ENCODE measurements at places on chromosomes 6 and 20.

- peak; percentile 16 for DNase-seq
Measured at GRCh38 chr6:127851197-127851596, 49.7 kb downstream of the THEMIS start.

- DNase-seq: no peak
Measured at GRCh38 chr6:39850736-39851297, 58.6 kb downstream of the DAAM2 start.

DNA sequence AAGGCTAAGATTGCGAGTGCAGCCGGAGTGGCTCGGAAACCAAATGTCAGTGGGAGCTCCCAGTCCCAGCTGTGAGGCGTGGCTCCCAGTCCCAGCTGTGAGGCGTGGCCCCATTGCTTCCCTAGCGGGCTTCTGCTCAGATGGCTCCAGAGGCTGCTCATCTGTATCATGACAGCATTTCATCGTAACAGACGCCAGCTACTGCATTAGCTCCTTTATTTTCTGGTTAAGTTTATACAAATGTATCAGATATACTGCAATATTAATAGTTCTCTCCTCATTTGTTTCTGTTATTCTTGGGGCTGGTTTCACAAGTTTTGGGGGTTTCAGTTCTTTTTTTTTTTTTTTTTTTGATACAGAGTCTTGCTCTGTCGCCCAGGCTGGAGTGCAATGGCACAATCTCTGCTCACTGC, 34.7 kb upstream of the TBXT start:
- no peak for DNase-seq

DNA sequence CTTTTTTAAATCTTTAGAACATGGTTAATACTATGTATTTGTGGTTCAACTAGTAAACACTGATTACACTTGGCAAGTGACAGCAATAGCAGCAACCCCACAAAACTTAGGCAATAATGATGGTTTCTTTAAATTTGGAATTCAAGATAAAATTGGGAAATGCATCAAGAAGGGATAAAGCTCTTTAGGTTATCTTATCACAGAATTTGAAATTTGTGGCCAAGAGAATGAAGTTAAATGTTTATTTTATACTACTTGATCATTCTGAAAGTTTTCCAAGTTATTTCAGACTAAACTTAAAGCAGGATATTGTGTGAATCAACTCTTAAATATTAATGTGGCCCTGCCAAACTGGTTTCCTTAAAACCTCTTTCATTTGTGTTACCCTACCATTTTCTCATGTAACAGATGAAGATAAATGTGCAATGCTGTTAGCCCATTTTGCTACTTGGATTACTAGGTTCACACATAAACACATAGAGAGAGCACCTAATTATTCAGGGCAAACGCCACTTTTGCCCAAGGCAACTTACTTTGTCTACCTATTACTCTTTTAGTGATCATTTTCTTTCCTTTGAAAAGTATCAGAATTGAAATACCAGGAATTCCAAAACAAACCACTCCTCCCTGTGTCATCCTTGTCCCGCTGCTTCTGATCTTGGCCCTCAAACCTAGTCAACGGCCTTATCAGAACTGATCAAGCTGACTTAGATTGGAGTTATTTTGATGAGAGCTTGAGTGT, 186.7 kb upstream of the TENT5A start:
- peak; percentile 53 for DNase-seq

GRCh38 chr6:156502969-156503504, 274.1 kb upstream of the ARID1B start:
- no peak for DNase-seq

DNA sequence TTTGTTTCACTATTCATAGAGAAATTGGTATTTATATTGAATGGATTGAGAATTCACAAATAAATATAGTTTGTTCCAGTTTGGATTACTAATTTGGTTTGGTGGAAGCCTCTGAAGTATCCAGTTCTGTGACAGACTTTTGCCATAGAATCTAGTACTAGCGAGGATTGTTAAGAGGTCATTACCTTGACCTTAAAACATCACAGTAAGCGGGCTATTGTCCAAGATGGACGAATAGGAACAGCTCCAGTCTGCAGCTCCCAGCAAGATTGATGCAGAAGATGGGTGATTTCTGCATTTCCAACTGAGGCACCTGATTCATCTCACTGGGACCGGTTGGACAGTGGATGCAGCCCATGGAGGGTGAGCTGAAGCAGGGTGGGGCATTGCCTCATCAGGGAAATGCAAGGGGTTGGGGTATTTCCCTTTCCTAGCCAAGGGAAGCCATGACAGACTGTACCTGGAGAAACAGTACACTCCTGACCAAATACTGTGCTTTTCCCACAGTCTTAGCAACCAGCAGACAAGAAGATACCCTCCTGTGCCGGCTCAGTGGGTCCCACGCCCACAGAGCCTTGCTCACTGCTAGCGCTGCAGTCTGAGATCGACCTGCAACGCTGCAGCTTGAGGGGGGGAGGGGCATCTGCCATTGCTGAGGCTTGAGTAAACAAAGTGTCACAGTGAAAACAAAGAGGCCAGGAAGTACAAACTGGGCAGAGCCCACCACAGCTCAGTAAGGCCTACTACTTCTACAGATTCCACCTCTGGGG, 66.4 kb upstream of the NEDD9 start:
- DNase-seq: peak; percentile 49

- DNase-seq: no peak
Measured at GRCh38 chr6:33854572-33855030, 50.8 kb upstream of the MLN start.

DNA sequence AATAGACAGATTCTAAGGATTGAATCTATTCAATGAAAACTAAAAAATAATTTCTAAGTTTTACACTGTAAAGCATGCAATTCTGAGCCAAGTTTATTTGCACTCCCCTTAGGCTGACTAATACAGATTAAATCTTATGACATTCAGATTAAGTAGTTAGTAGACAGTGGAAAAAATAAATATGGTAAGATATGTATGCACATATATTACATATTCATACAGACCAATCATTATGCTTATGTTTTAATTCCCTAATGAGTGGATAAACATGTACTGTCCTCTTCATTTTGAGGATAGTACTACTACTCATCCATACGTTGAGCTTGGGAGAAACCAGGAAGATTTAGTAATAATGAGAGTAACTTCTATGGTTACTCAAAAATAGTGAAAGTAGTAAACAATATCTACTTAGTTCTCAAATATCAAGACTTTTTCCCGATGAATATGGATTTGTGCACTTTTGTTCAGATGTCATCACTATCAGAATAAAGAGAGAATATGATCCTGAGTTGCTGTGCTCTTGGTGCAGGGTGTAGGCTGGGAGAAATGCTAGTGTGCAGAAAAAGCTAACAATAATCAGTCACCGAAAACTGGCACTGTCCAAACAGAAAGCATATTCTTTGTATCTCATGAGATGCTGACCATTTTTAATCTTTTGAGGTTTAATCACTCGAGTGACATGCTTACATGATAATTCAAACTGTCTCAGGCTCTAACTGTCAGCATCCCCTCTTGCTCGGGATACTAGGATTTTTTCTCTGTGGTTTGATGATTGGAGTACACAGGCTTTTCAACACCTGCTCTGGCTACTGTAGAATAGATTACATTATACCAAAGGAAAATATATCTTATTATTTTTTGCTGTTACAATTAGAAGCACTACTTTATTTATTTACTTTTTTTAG, 111.6 kb downstream of the EPHA7 start:
- DNase-seq: no peak

- DNase-seq: peak; percentile 36
Measured at GRCh38 chr6:87944541-87944954, 103.1 kb upstream of the SPACA1 start.

- no peak for DNase-seq
Measured at GRCh38 chr6:43993881-43994523, 133.2 kb downstream of the MRPL14 start.

DNA sequence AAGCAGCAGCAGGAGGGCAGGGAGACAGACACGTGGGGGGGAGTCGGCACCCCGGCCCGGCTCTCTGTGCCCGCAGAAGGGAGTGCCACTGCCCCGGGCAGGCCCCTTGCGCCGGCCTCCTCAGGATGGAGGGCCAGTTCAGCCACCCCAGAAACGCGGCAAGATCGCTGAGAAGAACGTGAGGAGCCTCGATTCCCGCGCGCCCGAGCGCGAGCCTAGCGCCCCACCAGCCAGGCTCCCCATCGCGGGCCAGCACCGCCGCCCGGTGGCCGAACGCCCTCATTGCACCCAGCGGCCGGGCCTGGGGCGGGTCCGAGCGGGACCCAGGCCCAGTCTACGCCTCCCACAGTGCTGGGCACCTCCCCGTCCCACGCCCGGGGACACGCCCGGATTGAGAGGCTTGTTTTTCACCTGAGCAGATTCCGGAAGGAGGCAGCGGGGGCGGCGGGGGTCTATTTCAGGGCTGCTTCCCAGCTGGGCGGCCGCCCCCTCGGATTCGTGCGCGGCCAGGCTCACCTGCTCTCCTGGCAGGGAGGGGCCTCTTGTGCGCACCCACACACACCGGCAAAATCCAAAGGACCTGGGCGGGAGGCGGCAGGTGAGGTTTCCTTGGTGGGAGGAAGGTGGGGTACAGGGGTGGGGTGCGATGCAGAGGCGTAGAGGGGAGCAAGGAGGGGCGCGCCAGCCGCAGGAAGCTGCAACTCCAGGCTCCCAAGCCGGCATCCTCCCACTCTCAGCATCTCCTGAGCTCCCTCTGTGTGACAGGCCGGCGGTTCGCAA, 9.0 kb upstream of the GRM4 start:
- DNase-seq: peak; percentile 19

DNA sequence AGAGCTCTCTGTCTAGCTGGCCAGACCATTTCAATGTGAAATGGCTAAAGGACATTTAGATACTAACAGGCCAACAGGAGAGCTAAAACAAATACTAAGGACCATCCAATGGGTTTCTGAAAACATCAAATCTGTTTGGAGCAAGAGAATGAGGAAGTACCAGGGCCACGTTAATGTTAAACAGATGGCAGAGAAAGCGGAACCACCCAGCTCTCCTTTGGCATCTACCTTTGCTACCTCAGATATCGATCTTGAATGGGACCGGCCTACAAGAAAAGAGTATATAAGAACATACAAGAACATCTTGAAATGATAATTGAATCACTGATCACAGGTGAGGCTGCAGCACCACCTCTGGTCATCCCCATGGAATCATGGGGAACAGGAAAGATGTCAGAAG, 31.8 kb downstream of the KCNK5 start:
- DNase-seq: no peak

- DNase-seq: peak; percentile 77
Measured at GRCh38 chr6:33208091-33208967, at the start of gene RING1. RING1 (plus strand) TSS chr6:33208500; CDS start chr6:33208823, 323 bp downstream.

DNA sequence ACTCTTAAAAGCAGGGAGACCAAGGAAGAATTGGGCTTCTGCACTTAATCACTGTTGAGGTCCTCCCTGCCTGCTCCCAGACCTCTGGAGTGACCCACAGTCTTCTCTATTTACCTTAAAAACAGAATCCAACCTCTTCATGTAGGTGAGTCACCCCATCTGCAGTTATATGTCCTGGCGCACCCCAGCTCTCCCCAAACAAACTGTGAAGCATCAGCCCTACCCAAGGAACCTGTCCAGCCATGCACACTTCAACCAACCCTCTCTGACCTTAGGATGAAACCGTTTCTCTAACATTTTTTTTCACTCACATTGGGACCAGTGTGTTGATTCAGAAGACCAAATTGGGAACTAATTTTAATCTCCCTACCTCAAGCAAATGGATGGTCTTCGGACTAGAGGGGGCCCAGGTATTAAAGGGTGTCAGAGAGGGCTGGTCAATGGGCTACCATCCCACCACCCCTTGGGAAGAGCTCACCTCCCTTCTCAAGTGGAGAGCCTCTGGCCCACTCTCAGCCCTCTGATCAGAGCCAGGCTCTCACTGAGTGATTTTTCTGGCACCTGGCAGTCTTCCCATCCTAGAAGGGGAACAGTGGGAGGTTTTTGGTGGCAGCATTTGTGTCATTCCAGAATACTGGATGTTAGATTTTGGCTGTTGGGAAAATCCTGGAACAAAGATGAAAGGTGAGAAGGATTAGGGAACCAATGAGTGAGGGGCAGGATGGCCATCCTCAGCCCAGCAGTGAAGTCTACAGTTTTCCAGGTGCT, 203.6 kb downstream of the LRFN2 start:
- no peak for DNase-seq

DNA sequence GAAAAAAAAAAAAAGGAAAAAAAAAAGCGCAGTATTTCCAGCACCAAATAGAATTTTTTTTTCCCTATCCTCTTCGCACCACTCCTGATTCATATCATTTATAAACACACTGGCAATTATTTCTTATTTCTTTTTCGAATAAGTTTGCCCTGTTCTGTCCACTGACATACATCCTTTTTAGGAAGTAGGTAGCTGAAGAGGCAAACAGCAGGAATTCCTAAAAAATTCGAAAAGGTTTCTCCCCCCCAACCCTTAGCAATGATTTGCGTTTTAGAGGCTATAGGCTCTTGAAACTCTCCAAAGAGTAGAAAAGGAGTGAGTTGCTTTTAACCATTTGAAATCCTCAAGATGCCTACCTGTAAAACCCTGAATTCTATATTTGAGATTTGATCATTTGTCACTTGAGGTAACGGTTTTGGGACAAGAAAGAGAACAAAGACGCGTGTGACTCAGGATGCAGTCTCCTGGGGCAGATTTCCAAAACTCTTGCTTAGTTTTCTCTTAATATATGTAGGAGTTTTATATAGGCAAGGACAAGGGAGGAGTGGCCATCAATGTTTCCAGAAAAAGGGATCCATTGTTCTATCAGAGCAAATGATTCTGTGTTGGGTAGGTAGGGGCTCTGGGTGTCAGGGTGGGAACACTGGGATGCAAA, 531 bp upstream of the CCN2 start:
- no peak for DNase-seq

GRCh38 chr6:135633573-135633972, 136.0 kb upstream of the AHI1 start:
- no peak for DNase-seq

GRCh38 chr6:37061157-37061804, 55.8 kb downstream of the FGD2 start:
- no peak for DNase-seq

DNA sequence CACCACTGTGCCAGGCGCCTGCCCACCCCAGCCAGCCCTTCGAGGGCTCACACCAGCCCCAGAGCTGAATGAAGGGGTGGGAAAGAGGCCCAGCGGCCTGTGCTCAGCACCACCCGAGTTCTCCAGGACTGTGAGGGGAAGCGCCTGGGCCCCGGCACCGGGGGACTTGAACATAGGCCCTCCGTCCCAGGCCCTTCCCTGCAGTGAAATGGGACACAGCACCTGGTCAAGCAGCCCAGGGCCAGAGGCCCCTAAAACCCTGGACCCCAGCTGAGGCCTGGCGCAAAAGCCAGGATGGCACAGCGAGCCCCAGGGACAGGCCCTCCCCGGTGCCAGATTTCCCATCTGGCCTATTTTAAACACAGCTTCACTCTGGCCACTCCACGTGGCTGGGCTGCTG, 4.0 kb downstream of the KCNQ2 start:
- no peak for DNase-seq

- DNase-seq: no peak
Measured at GRCh38 chr20:44186674-44187053, 324 bp downstream of the JPH2 start.

DNA sequence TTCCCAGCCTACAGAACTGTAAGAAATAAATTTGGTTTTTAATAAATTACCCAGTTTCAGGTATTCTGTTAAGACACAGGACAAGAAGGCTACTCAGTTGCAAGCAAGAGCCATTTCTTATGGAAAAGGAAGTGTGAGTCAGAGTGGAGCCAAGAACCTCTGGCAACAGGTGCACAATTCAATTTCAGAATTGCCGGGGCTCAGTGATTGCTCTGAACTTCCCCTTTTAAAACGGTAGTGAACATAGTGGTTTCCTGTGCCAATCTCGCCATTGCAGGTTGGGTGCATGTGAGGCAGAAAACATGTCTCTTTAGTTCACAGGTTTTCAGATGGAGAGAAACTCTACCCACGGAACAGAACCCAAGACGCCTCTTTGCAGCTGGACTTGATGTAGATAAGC, 16.4 kb downstream of the PIGT start:
- DNase-seq: no peak

- peak; percentile 1 for DNase-seq
Measured at GRCh38 chr20:44805979-44806620, 4.2 kb downstream of the RIMS4 start.
